ENCODE measurements at places on chromosomes 13 and 19.

GRCh38 chr19:27858981-27859581, 1353.9 kb downstream of the UQCRFS1 start:
- no peak for DNase-seq

DNA sequence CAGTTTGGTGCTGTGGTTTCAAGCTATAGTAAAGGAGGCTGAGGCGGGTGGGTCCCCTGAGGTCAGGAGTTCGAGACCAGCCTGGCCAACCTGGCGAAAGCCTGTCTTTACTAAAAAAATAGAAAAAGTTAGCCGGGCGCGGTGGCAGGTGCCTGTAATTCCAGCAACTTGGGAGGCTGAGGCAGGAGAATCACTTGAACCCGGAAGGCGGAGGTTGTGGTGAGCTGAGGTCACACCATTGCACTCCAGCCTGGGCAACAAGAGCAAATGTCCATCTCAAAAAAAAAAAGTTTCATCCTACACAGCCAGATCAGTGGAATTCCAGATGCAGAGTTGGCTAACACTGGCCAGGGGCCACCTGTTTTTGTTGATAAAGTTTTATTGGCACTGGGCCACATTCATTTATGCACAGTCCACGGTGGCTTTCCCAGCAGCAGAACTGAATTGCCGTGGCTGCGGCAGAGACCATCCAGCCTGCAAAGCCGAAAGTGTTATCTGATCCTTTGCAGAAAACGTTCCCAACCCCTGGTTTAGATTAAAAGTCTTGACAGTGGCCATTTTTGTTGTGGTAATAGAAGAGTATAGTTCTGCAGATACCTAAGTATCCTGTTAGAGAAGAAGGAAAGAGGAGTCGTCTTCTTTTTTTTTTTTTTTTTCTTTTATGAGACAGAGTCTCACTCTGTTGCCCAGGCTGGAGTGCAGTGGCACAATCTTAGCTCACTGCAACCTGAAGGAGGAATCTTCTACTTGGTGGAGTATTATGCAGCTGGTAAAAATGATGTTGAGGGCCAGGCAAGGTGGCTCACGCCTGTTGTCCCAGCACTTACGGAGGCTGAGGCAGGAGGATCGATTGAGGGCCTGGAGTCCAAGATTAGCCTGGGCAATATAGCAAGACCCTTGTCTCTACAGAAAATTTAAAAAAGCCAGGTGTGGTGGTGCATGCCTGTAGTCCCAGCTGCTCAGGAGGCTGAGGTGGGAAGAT, 8.7 kb downstream of the NCLN start:
- DNase-seq: no peak

DNA sequence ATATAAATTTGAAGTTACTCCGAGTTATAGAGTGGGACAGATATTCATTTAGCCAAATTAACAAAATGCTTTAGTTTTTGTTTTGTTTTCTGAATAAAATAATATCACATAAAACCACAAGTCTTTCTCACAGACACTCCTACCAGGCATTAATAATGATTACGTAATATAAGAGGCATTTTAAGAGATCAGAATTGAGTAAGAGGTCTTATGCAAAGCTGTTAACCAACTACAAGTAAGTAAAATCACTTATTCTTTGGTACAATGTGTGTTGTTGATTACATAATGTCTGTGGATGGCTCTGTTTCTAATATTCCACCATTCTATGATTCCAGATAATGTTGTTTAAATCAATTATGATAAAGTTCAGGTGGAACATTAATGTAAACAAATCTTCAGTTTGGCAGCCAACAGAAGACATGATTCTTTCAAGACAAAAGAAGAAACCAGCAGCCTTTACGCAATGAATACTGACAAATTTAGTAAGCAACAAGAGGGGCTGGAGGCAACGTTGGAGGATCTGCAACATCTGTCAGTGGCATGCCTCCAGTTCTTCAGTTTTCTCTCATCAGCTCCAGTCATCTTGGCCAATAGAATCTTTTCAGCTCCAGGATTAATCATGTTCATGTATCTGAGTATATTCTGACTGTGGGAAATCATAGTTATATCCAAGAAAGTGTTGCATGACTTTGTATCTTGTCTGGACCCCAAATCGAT, 403.8 kb downstream of the SLITRK5 start:
- no peak for DNase-seq

DNA sequence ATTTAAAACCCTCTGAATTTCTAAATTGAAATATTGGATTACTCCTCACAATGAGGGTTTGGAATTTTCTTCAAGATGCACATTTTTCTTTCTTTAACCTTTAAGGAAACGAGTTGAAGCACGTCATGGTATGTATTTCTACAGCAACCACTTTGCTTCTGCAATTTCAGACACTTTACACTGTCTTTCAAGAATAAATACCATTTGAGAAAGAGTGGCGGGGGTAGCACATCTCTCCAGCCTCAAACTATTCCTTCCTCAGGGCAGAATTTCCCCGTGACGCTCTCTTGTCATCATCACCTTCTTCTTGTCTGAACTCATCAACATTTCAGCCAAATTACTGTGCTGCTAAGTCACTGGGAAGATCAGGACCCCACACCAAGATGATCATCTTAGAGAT, 1073.4 kb downstream of the EFNB2 start:
- DNase-seq: no peak

GRCh38 chr19:8148410-8149260, 757 bp downstream of the FBN3 start:
- DNase-seq: no peak

DNA sequence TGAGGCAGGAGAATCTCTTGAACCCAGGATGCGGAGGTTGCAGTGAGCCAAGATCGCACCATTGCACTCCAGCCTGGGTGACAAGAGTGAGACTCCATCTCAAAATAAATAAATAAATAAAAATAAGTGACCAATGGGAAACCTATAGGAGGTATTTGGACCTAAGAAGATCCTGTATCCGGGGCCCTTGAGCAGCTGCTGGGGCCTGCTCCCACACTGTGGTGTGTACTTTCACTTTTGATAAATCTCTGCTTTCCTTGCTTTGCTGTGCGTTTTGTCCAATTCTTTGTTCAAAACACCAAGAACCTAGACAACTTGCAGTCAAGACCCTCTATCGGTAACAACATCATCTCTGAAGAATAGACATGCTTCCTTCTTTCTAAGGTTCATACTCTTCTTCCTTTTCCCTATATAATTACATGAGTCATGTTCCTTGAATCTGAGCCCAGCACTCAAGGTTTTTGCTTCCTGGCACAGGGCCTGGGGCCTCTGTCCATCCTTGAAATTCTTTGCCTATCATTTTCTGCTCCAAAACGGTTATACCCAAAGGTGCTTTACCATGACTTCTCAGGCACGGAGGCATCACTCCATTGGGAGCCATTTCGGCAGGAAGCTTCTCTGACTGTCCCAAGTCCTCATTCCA, 14.2 kb upstream of the PNMA8C start:
- no peak for DNase-seq

- no peak for DNase-seq
Observed at GRCh38 chr13:113547238-113547971, 37.1 kb upstream of the TFDP1 start.

GRCh38 chr13:21322327-21322965, 136.7 kb downstream of the ZDHHC20 start:
- no peak for DNase-seq

GRCh38 chr13:29304148-29304547, 291.3 kb downstream of the SLC7A1 start:
- no peak for DNase-seq

DNA sequence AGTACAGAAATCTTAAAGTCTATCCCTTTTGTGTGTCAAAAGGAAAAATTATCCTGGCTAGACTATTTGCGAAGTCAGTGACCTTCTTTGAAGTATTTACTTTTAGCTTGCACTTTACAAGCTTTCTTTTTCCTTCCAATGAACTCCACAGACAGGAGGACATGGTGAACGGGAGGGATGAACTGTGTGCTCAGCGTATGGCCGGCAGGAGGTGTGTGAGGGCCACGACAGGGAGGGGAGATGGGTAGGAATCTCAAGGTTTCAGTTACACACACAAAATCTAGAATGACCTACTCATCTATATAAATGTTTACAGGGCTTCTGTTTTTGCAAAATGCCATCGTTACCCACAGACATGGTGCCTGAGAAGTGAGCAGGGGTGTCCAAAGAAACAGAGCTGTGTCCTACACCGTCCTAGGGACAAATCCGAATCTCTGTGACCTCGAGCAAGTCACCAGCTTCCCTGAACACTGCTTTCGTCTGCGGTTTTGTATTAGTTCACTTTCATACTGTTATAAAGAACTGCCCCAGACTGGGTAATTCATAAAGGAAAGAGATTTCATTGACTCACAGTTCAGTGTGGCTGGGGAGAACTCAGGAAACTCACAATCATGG, 537.2 kb downstream of the LIG4 start:
- no peak for DNase-seq

DNA sequence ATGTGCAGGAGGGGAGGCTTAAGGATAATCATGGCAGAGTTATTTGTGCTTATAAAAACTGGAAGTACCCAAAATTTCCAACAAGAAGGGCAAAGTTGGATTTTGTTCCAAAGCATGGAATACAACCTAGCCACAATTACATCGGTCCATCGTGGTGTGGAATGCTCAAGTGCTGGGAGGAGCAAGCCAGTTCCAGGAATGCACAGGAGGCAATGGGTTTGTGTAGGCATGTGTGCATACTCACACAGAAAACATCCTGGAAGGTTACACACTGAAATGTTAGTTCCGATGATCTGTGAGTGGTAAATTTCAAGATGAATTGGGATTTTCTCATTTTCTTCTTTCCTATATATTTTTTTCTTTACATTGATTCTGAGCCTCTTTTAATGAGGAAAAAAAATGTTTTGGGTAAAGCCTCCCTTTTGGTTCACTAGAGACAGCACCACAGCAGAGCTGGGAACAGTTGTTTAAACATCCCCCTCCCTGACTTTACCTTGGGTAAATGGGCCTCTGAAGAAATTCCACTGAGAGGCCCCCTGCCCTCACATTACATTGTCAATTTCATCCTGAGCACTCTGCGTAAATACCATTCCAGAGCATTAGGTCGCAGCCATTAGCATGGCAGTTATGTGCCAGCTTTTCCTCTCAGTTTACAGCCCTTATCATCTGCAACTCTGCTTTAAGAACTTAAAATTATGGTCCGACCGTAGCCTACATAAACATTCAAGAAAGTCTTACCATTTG, 122.0 kb downstream of the UQCRFS1 start:
- no peak for DNase-seq

- DNase-seq: no peak
Observed at GRCh38 chr13:114131583-114132418, 622 bp downstream of the RASA3 start.

DNA sequence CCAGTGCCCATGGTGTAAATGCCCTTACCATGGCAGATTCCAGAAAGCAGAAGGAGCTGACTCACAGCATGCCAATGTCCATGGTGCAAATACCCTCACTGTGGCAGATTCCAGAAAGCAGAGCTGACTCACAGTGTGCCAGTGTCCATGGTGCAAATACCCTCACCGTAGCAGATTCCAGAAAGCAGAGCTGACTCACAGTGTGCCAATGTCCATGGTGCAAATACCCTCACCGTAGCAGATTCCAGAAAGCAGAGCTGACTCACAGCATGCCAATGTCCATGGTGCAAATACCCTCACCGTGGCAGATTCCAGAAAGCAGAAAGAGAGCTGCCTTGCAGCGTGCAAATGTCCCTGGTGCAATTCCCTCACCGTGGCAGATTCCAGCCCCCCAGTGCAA, 163.8 kb upstream of the SOX1 start:
- no peak for DNase-seq

DNA sequence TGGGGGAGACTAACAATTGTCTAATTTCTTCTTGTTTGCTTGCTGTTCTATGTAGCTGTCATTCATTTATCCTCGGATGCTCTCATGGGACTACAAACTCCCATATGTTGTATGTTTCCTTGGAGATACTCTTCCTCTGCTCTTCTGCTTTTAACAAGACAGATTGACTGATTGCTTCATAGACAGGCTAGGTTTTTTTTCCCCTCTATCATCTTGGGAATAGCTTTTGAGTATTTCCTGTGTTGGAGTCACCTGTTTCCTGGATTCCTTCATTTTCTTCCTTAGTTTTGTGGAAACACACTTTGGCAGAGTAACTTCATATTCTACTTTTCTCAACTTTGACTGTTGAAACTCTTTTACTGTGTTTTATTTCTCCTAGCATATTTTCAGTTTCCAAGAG, 27.6 kb downstream of the EDNRB start:
- DNase-seq: no peak

GRCh38 chr13:93466502-93467036, 240.0 kb downstream of the GPC6 start:
- DNase-seq: no peak

DNA sequence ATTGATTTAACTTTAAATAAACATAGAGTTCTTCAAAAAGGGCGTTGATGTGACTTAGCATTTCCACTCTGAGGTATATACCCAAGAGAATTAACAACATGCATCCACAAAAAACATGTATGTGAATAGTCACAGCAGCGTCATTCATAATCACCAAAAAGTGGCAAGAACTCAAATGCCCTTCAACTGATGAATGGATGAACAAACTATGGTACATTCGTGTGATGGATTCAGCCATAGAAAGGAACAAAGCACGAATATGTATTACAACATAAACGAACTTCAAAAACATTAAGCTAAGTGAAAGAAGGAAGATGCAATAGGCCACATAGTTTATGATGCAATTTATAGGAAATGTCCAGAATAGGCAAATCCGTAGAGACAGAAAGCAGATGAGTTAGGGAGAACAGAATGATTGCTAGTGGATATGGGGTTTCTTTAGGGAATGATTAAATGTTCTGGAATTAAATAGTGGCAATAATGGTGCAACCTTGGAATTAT, 72.3 kb upstream of the UQCRFS1 start:
- no peak for DNase-seq

GRCh38 chr19:55253842-55254624, 4.8 kb downstream of the PPP6R1 start:
- DNase-seq: peak; percentile 42

DNA sequence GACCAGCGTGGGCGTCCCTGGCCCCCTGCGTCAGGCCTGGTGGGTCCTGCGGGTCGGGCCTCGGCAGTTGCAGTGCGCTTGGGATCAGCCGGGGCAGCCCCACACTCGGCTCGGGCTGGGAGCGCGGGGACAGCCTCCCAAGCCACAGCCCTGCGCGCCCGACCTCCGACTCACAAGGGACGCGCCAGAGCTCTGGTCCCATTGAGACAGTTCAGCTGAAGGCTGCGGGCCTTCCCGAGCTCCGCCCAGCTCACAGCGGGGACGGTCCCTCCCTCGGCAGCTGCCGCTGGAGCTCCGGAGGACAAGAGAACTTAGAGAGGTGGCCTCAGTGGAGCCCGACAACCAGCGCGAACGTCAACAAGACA, 45.7 kb upstream of the ZNF730 start:
- DNase-seq: no peak

- DNase-seq: no peak
Observed at GRCh38 chr13:95535243-95535642, 17.3 kb upstream of the CLDN10 start.

DNA sequence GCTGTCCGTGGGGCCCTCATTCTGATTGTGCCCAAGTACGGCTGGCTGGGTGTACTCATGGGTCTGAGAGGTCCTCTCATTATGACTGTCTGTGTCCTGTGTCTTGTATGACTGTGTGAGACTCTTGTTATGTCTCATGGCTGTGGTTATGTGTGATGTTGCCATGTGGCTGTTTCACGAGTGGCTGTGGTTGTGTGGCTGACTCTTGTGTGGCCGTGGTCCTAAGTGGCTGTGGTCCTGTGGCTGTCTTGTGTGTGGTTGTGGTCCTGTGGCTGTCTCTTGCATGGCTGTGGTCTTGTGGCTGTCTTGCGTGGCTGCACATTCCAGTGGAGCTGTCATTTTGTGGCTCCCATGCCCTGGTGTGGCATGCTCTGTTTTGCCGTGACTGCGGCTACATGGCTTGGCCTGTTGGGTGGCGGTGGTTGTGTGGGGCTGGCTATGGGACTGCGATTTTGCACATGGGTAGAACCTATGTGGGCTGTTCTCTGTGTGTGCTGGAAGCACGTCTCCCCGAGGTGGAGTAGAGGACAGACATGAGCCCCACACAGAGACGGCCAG, 2.5 kb downstream of the LYL1 start:
- peak; percentile 68 for DNase-seq

Measured in stimulated activated CD4-positive, alpha-beta T cell treated with anti-CD3 and anti-CD28 coated beads, Interleukin-12 subunit alpha, Interleukin-12 subunit beta, amount 100 ng/mL, for 24 hours (primary cell).